Activated naive CD4-positive, alpha-beta T cell treated with anti-CD3 and anti-CD28 coated beads, Interleukin-2, amount 50 U/mL, for 72 hours (primary cell): ENCODE measurements at places on chromosomes 1 and 21. TPM values are rescaled to one million over a fixed set of nuclear protein-coding genes. Genes with fewer than 3 reads are reported as not detected.

DNA sequence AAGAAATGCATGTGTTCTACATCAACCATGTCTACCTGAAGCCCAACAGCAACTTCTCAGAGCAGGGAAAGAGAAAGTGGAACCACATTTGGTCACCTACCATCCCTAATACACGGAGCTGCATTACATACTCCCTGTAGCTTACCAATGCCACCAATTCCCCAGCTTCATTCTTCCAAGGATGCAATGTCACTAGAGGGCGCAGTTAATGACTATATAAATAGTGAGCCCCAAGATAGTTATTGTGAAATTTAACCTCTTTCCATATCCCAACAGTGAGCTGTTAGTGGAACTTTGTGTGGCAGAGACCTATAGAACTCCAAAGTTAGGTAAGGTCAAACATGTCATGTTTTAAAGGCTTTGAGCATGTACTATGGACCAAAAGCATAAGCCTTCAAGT is 618.3 kb downstream of the SMYD3 start:
- peak; percentile 5 for DNase-seq

GUCA2B gene
- total RNA-seq = not detected

DNA sequence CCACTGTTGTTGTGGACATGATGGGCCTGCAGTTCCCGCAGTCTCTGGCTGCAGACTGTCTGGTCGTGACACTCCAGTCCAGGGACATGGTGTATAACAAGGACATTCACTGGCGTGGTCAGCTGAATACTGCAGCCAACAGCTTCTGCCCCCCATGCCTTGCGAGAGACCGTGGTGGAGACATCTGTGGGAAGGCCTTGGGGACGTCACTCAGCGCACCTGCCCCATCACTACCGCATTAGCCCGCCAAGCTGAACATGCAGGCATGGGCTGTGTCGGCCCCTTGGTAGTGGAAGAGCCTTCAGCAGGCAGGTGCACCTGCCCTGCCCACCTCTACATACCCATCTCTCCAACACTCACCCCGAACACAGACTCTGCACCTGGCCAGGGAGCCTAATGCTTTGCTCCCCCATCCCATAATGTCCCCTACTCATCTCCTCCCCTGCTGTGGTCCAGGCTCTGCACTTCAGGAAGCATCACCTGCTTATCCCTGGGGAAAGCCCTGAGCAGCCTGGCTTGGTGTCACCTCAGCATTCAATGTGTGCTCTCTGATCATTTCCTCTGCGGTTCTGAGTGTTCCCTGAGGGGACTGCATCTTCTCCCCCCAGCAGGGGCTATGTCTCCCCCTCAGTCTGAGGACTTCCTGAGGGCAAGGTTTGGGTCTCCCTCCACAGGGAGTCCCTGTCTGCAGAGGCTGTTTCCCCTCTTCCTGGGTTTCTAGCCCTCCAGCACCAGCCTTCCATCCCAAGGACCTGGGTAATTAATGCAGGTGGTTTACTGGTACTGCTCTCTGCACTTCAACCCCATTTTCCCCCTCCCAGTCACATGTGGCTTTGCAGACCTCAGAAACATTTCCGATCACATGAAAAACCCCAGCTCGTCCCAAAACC is 3.2 kb downstream of the PGLYRP4 start:
- DNase-seq = no peak

GRCh38 chr1:181013144-181013543 is 9.5 kb downstream of the STX6 start:
- DNase-seq = no peak

ACADM gene
- 55.6 TPM for total RNA-seq

ACTN2 gene
- 0.50 TPM for total RNA-seq

UBQLN4 gene
- total RNA-seq = 31.3 TPM

TMEM200B gene
- total RNA-seq = 4.0 TPM

- no peak for DNase-seq
Observed at GRCh38 chr1:2650967-2651645, 18.3 kb upstream of the MMEL1 start.

DNA sequence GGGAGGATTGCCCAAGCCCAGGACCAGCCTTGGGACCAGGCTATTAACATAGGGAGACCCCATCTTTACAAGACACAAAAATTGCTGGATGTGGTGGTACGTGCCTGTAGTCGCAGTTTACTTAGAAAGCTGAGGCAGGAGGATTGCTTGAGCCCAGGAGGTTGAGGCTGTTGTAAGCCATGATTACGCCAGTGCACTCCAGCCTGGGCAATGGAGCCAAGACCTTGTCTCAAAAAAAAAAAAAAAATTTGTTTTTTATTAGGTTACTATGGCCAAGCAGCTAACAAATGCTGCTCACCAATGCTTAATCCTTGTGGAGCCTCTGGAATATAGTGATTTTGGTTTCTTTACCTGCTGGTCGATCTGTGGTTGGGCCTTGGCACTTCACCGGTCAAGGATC is 8.8 kb downstream of the ARID1A start:
- no peak for DNase-seq

OLFM3 gene
- not detected for total RNA-seq

GRCh38 chr1:73839922-73840321 is 358.1 kb downstream of the LRRIQ3 start:
- DNase-seq = no peak

DNA sequence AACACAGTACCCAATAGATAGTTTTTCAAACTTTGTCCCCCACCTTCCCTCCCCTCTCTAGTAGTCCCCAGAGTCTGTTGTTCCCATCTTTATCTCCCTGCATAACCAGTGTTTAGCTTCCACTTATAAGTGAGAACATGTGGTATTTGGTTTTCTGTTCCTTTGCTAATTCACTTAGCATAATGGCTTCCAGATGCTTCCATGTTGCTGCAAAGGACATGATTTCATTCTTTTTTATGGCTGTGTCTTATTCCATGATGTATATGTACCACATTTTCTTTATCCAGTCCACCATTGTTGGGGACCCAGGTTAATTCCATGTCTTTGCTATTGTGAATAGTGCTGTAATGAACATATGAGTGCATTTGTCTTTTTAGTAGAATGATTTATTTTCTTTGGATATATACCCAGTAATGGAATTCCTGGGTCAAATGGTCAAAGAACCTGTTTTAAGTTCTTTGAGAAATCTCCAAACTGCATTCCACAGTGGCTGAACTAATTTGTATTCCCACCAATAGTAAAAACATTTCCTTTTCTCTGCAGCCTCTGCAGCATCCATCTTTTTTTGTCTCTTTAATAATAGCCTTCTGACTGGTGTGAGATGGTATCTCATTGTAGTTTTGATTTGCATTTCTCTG is 126.0 kb downstream of the AK5 start:
- no peak for DNase-seq

RAB29 gene
- total RNA-seq = 39.0 TPM

DNA sequence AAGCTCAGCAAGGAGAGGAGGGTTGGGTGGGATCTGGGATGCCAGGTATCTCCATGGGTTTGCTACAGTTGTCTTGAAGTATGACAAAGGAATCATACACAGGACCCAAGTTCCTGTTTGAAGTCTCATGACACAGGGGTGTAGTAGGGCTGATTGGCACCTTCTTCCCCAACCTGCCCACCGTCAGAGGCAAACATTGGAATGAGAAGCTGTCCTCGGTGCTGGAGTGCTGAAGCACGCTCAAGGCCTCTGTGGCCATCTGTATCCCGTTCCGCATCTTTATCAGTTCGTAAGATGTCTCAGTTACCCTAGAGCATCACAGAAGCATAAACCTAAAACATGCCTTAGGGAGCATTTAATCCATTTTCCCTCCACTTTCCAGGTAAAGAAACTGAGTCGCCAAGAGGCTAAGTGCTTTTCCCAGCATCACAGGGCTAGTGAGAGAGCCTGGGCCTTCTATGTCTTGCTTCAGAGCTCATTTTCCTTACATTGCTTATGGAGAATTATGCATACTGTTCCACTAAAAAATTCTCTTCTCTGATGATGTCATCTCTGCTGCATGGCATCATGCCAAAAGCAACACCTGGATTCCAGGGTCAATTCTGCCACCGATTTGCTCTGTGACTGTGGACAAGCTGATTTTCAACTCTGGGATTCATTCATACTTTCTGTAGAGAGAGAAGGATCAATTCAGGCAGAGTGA is 34.2 kb downstream of the VWA5B1 start:
- DNase-seq = no peak

LCE1A gene
- not detected for total RNA-seq

BCL2L15 gene
- total RNA-seq = 1.1 TPM

DNA sequence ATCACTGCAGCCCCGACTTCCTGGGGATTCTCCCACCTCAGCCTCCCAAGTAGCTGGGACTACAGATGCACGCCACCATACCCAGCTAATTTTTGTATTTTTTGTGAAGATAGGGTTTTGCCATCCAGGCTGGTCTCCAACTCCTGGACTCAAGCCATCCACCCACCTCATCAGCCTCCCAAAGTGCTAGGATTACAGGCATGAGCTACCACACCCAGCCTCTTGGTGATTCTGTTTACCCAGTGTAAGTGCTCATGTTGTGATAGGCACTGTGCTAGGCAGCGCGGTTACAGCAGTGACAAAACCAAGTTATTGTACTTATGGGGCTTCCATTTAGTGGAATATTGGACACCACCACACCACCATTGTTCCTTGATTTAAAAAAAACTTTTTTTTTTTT is 9.7 kb upstream of the STX12 start:
- no peak for DNase-seq
